ENCODE measurements at places on chromosomes 16 and 17. TPM values are rescaled to one million over a fixed set of nuclear protein-coding genes. Genes with fewer than 3 reads are reported as not detected.

GRCh38 chr16:1985466-1986150, 1.6 kb downstream of the GFER start:
- DNase-seq = no peak

GRCh38 chr17:40949418-40949817, 12.0 kb upstream of the KRT23 start:
- no peak for DNase-seq

- no peak for DNase-seq
These were observed 125.5 kb upstream of the KCNJ16 start for GRCh38 chr17:69949496-69949895.

GRCh38 chr16:1998852-1999801, 9.4 kb downstream of the SYNGR3 start:
- DNase-seq = no peak

DNA sequence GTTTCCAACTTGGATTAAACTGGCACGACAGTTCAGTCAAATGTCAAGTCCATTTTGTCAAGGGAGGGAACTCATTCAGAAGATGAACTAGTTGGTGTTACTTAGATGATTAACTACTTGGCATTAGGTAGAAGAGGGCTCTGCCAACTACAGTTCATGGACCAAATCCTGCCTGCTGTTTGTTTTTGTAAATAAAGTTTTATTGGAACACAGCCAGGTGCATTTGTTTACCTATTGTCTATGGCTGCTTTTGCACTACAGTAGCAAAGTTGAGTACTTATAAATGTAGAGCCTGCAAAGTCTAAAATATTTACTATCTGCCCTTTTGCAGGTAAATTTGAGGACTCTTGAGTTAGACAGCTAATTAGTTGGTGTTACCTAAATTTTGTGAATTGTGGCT, 410.0 kb downstream of the MAF start:
- DNase-seq = no peak

DNA sequence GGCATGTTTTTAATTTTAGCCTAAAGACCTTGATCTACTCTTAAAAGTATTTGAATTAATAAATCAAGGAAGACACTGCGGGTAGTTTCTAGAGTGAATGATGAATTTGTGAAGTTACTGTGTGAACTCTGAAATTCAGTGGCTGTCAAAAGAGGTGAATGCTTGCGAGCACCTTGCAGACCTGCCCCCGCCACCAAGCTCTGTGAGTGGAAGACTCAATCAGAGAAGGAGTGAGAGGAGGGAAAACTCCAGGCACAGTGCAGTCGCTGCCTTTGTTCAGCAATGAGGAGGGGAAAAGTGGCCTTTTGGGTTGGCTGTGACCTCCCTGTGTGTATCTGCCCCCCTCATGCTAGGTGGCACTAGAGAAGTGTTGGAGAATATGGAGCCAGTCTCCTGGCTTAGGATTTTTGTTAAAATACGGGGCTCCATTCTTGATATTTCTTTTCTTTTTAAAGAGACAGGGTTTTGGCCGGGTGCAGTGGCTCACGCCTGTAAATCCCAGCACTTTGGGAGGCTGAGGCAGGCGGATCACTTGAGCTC, 53.0 kb downstream of the LDHD start:
- DNase-seq = no peak

- DNase-seq = peak; percentile 15
These were observed 301.6 kb upstream of the C16orf82 start for GRCh38 chr16:26765087-26765486.

- no peak for DNase-seq
These were observed 8.5 kb upstream of the PDP2 start for GRCh38 chr16:66871840-66872239.

DNA sequence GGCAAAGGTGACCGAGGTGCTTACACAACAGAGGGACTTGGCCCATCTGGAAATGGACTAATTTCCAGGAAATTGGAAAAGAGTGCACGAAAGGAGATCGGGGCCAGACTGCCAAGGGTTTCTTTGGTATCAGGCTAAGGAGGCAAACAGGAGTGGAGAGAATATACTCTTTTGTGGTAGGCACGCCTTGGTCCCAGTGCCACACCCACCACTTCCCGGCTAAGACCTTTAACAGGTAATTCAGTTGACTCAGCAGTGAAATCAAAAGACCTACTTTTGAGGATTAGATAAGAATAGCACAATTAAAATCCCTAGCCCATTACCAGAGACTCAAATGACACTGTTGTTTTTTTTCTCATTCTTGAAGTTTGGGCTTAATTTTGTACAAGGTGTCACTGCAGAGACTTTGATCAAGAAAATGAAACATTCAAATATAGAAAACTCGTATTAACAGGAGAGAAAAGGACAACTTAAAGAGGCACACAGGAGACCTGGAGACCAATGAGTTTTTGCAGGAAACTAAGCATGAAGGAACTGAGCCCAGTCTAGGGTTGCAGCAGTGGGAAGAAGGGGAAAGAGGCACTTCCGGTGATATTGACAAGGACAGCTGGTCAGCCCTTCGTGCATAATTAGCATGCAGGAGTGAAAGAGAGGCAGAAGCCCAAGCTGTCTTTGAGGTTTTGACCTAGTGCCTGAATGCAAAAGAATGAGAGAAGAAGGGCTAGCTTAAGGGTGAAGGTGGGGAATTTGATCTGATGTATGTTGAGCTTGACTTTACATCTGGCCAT, 265.5 kb upstream of the CCL2 start:
- no peak for DNase-seq

DNA sequence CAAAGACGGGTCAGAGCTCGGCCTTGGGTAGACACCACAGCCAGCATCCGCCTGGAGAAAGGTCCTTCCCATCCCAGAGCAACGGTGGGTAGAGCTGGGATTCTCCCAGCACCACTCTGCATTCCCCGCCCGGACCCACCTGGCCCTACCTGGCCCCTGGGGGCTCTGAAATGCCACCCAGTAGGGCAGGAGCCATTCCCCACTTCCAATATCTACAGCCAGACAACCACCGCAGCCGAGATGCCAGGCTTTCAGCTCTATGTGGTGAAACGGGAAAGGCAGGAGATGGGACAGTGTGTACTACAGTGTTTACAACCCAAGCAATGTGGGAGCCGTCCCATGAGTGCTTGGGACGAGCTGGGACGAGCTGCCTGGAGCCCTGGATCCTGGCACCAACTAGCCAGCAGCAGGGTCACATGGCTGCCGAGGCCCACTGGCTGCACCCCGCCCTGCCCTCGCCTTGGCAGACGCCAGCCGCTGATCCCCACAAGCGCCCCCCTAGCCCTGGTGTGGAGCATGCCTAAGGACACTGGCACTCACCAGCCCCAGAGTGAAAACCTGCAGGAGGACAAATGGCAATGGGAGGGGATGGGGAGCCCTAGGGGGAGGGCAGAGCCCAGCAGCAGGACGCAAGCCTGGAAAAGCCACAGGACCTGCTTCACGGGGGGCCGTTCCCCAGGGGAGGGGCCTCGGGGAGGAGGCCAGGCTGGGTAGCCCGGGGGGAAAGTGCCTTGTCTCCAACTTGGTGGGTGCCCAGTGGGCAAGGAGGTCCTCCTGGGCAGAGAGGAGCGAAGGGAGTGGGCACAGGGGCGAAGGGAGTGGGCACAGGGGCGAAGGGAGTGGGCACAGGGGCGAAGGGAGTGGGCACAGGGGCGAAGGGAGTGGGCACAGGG, 13.5 kb downstream of the TMC6 start:
- no peak for DNase-seq

- no peak for DNase-seq
These were observed 90.9 kb downstream of the RBFOX1 start for GRCh38 chr16:7423434-7424044.

DNA sequence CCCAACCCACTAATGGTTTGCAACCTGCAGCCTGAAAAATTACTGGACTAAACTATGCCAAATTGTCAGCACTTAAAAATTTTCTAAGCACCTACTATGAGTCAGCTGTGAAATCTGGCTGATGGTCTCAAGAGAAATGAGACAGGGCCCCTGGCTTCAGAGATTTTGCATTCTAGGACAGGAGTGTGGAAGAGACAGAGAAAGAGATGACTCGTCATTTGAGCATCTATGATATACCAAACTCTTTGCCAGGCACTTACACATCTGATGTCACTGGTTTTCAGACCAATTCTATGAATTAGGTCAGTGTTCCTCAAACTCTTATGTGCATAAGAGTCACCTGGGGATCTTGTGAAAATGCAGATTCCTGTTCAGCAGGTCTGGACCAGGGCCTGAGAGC, 44.4 kb downstream of the CLEC19A start:
- DNase-seq = peak; percentile 58

DNA sequence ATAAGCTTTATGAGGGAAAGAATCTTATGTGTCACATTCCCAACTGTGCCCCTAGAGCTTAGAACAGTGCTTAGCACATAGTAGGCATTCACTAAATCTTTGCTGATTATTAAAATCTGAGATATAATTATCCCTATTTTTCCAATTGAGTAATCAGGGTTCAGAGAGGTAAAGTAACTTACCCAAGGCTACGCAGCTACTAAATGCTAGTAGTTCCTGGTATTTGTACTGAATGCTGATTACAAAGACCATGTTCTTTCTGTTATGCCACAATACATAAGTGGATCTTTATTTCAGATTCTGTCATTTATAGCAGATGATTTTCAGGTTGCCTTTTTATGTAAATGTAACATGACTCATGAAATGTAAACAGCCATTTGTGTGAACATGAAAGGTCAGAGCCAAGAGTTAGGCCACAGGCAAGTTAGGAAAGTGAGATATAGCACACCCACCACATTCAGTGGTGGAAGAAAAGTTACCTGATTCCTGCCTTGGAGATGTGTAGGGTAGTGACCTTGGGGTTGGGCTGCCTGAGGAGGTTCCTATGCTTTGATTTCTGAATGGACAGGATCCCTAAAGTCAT, 77.2 kb downstream of the FTO start:
- peak; percentile 32 for DNase-seq

KRT222 gene
- total RNA-seq = not detected

ITGAD gene
- not detected for total RNA-seq

ZNF205 gene
- total RNA-seq = 15.3 TPM

FOXJ1 gene
- not detected for total RNA-seq

TRPV3 gene
- total RNA-seq = 0.02 TPM
